Naive thymus-derived CD8-positive, alpha-beta T cell (primary cell): ENCODE measurements at places on chromosomes 11 and 22.
A peak's percentile ranks its signal among the peaks of the same experiment; 100 is the strongest.

DNA sequence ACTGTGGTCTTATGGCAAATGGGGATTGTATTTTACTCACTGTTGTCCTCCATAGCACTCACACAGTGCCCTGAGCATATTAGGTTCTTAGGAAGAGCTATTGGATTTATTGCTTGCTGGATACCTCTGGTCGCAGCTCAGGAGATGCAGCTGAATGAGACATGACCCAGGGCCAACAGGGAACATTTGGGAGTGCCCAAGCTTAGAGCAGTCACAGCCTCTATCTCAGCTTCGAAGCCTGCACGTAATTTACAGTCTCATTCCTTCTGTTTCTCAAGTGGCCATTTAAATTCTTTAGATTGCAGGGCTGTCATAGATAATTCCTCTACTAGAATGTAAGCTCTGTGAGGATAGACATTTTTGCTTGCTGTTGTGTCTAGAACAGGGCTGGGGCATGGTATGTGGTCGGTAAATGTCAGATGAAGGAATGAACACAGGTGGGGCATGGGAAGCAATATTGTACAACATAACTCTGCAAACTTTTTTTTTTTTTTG is 192.8 kb downstream of the GRIK4 start:
- no peak for DNase-seq

- peak; percentile 35 for DNase-seq
Measured at GRCh38 chr11:65919573-65920371, 546 bp downstream of the DRAP1 start.

DNA sequence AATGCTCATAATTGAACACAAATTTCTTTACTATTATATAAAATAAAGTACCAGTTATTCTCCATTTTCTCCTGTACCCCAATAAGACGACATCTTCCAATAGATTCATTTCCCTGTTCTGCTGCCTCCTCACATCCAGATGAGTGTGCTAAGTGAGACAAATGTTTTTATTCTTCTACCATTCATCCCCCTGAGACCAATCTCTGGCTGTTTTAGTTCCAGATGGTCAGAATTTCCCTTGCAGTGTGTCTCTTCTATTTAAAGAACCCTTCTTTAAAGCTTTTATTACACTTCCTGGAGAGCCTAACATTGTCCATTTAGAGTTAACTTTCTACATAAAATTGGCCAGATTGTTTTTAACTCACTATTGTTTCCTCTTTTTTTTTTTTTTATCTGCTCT is 41.2 kb upstream of the GLYATL1 start:
- no peak for DNase-seq

DNA sequence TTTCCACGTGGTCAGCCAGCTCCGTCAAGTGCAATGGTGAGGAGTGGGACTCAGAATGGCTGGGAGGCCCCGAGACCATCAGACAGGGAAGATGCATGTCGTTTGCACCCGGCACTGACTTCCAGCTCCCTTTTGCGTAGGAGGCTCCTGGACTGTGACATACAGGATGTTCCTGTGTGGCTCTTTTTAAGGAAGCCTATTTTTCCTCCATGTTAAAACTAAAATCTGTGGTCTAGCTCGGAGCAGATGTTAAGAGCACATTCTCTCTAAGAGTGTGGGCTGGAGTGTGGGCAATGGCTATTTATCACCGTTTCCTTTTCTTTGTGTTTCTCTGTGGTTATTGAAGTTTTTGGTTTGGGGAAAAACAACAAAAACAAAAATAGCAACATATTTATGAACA is 40.9 kb upstream of the AMPD3 start:
- DNase-seq: no peak

- DNase-seq: no peak
Measured at GRCh38 chr11:80167766-80168165, 726.9 kb upstream of the TENM4 start.

DNA sequence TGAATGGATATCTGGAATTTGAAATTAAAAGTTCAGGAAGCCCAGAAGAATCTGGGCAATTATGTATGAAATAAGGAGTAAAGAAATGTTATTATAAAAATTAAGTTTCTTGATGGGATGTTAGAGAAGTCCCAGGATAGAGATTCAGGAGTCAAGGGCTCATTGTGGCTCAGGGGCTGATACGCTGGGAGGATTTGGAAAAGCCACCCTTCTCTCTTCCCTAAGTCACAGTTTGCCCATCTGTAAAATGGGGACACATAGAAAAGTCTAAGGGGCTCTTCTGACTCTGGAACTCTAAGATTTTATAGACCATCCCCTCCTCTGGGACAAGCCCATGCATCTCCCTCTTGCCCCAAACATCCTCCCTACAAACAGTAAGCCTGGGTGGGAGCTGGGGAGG is 118.1 kb downstream of the TIMP3 start:
- no peak for DNase-seq

GRCh38 chr11:70064726-70065317 is 13.3 kb upstream of the ANO1 start:
- no peak for DNase-seq

DNA sequence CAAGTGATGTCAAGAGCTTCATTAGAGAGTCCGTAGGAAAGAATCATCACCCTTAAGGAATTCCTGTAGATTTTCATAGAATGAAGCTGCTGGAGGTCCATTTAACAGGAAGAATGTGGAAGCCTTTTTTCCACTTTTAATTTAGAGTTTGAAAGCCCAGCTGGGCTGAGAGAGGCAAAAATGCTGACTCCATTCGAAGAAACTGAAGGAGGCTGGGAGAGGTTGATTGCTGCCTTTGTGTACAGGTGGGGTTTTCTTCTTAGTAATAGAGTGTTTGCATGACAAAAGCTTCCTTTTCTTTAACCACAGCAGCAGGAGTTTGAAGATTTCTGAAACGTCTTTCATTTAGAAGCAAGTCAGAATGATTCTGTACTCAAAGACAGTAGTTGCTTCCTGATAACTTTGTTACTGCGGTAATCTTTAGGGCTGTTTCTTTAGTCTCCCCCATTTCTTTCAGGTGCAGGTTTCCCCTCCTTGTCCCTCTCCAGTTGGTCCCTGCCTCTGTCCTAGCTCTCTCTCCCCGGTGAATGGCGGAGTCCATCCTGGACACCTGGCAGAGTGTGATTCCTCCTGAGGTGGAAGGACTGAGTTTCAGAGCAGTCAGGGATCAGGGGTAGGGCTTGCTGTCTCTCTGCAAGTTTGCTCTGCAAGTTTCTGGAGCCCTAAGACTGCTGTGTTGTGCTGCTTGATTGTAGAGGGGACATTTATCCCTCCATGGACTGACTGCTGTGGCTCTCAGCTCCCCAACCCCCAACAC is 166.2 kb downstream of the LDLRAD3 start:
- DNase-seq: no peak

DNA sequence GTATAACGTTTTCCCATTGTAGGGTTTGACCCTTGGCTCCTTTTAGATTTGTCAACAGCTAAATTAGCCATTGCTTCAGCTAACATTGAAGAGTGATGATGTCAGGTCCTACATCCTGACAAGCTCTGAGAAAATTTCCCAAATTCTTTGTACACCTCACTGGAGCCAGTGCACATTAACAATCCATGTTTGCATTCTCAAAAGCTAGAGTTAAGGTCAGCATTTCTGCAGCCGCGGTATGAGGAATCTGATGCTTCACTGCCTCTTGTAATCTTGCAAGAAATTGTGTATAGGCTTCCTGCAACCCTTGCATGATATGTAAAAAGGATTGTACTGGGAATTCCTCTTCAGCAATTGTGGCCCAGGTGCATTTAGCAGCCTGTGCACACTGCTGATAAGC is 33.1 kb upstream of the NCAM1 start:
- no peak for DNase-seq

GRCh38 chr22:45240104-45240809 is 437 bp downstream of the KIAA0930 start:
- DNase-seq: peak; percentile 45
